CD4-positive, alpha-beta T cell treated with Interleukin-12 subunit alpha and Interleukin-12 subunit beta, for 1 hour (primary cell): ENCODE measurements at places on chromosomes 4 and X.

DNA sequence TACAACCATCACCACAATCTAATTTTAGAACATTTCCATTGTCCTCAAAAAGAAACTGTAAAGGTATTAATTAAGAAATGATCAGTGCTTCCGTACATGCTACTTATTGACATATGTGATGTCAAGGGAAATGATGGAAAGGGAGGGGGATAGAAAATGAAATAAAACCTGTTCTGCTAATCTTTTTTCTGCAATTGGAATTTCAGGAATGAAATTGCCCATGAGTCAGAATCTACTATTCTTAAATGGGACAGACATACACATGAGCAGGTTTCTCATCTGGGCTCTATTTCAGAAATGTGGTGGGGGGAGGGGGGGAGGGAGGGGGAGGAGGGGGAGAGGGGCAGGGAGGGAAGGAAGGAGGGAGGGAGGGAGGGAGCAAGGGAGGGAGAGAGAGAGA, 91.0 kb downstream of the SHROOM4 start:
- DNase-seq: no peak

DNA sequence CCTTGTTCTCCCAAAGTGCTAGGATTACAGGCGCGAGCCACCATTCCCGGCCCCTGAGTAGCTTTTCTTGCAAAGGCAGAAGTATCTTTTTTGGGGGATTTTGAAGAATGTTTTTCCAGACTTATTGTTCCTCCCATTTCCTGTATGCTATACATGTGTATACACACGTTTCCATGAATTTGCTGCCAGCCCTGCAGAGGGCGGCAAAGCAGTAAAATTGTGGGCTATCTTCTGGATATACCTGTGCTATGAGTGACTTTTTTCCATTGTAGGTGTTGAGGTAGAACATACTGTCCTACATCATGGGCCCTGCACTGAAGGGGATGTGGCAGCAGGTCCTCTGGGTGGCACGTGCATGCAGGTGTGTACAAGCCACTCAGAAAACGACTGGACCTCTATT, 16.9 kb upstream of the MED28 start:
- no peak for DNase-seq

- no peak for DNase-seq
Measured at GRCh38 chrX:80354966-80355465, 65.2 kb upstream of the TENT5D start.

DNA sequence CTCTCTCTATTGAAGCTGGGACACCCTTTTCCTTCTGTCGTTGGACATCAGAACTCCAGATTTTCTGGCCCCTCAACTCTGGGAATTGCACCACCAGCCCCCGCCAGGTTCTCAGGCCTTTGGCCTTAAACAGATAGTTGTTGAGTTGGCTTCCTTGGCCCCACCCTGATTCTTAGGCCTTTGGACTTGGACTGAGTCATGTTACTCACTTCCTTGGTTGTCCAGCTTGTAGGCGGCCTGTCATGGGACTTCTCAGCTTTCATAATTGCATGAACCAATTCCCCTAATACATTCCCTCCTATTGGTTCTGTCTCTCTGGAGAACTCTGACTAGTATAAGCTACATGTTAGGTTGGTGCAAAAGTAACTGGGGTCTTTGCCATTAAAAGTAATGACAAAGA, 195.7 kb downstream of the GPAT3 start:
- no peak for DNase-seq

DNA sequence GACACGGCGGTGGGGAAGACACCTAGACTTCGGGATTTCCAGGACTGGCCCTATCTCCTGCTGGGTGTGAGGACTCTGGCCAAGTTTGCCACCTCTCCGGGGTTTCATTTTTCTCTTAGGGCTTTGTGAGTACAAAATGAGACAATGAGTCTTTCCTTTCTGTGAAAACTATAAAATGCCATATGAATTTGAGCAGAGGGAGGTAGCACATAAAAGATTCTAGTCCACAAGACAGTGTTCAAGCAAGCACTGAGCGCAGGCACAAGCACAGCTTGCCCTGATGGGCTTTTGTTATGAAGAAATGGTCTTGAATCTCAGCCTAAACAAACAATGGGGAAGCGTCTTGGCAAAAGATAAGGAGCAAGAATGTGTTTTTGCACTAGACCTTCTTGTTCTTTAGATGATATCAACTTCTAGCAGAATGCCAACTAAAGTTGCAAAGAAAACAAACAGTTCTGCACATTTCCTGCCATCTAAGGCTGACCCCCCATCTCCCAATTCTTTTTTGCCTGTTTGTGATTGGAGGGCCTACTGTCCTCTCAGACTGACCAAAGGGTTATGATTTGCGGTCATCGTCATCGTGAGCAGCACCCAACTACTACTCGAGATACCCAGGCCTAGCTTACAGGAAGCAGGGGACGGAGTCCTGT, 73.0 kb upstream of the ZNF518B start:
- no peak for DNase-seq

DNA sequence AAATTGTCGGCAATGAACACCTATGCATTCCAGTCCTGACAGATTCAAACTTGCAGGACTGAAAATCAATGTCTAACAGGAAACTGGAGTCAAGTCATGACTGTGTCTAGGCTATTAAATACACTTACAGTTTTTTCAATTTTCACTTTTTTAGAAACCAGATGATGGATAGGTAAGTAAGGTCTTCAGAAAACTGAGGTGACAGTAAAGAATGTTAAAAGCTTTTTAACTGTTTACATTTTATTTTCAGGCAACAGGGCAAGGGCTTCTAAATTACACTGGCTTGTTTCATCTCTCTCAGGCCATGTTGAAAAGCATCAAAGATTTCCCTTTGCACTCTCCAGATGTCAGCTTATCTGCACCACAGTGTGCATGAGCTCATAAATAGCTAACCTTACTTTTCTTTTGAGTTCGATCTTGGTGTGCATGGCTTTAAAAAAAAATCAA, 65.2 kb downstream of the SEC24D start:
- no peak for DNase-seq

GRCh38 chrX:933611-934010, 278.8 kb downstream of the CRLF2 start:
- no peak for DNase-seq

- no peak for DNase-seq
Measured at GRCh38 chr4:22496165-22496813, 19.6 kb downstream of the ADGRA3 start.

DNA sequence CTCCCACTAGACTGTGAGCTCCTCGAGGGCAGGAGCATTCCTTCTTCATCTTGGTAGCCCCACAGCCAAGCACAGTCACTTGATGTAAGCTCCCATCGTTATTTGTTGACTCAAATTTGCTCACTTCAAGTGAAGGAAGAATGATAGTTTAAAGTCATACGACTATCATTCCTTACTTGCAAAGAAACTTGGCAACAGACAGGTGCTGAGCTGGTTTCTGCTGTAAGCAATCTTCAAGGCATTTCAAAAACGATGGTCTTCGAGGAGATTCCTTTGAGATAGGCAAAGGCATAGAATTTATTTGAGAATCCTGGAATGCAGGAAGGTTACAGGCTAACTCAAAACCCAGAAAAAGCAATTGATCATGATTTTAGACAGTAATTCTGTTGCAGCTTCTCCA, 64.8 kb downstream of the QDPR start:
- DNase-seq: no peak

GRCh38 chr4:113060853-113061252, 11.4 kb downstream of the ANK2 start:
- DNase-seq: no peak

DNA sequence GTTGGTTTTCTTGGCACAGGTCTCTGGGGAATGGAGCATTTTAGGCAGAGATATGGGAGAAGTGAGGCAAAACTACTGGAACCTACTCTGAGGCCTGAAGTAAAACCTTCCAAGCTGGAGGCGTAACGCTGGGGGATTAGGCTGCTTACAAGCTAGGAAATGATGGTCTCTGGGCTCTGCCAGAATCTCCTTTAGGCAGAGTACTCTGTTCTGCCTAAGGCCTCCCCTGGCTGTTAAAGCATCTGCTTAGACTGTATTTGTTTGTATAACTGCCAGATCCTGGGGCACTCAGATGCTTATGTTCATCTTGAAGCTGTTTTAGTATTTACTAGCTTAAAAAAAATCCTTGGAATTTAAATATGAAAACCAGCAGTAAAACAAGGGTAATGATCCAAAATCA, 822.2 kb downstream of the RPA4 start:
- no peak for DNase-seq

DNA sequence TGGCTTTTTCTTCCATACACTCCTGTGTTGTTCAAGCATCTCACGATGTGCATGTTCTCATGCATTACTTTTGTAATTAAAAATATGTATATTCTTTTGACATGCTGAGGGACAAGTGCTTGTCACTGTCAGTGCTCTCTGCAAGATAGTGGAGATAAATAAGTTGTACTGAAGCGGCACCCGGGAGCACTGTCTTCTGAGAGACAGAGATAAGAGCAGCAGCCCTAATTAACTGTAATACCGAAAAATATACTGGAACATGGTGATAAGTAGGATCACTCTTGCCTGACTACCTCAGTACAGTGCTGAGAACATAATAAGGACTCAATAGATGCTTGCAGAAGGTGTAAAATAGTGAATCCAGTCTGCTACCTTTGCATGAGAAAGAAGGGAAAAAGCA, 9.4 kb upstream of the GPR173 start:
- no peak for DNase-seq

- no peak for DNase-seq
Measured at GRCh38 chr4:27315625-27316024, 455.0 kb downstream of the STIM2 start.
